ENCODE measurements at places on chromosomes 13 and 19.
A peak's percentile ranks its signal among the peaks of the same experiment; 100 is the strongest.

DNA sequence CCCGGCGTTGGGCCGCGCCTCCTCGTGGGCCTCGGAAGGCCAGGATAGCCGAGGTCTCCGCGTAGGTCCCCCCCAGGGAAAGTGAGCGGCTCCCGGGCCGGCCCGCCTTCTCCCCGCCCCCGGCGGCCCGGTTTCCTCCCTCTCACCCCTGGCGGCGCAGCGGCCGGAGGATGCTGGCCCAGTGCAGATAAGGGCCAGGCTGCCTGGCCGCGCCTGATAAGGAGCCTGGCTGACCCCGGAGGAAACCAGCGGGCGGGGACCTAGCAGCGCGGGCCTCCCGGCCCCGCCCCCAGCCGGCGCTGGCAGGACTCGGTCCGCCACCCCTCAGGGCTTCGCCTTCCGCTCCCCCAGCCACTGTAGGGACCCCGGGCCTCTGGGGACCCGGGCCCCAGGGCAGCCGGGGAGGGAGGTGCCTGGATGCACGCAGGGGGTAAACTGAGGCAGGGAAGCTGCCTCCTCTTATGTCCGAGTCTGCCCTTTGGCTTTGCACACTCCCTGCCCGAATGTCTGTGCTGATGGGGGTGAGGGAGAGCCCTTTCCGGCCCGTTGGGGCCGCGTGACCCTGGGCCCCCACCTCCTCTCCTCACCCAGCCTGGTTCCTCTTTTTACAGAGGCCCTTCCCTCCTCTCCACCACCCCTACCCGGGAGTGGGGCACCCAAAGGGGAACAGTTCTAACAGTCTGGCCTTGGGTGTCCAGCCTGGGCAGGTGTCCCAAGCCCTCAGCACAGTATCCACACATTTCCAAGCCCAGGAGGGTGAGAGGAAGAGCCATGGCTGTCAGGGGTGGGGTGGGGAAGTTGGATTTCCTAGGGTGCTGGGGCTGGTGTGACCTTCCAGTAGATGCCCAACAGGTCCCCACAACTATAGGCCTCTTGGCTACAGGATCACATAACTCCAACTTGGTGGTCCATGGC, at the start of gene LYL1:
TSS of gene LYL1 (minus strand) at position 193 of the 915 bp plus-strand sequence. CDS start 1,687 bp downstream, outside the sequence.
- DNase-seq, result no peak

DNA sequence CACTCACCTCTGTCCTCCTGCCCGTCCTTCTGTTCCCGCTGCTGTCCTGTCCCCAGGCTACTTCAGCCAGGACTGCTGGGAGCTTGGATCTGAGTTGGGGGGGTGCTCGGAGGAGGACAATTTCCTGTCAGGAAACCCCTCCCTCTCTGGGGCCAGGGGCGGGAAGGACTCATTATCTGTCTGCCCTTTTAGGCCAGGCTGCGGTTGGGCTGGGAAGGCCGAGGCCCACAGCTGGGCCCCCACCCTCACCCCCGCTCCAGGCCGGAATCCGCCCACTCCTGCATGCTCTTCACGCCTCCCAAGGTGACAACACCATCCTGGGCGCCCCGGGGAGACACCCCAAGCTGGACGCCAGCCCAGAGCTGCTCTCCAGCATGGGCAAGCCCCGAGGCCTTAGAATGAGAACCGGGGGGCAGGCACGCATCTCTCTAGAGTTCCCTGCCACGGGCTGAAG, at the start of gene EXOC3L2:
TSS of gene EXOC3L2 (minus strand) at position 74 of the 454 bp plus-strand sequence. CDS start 6,362 bp downstream, outside the sequence.
- DNase-seq, result no peak

DNA sequence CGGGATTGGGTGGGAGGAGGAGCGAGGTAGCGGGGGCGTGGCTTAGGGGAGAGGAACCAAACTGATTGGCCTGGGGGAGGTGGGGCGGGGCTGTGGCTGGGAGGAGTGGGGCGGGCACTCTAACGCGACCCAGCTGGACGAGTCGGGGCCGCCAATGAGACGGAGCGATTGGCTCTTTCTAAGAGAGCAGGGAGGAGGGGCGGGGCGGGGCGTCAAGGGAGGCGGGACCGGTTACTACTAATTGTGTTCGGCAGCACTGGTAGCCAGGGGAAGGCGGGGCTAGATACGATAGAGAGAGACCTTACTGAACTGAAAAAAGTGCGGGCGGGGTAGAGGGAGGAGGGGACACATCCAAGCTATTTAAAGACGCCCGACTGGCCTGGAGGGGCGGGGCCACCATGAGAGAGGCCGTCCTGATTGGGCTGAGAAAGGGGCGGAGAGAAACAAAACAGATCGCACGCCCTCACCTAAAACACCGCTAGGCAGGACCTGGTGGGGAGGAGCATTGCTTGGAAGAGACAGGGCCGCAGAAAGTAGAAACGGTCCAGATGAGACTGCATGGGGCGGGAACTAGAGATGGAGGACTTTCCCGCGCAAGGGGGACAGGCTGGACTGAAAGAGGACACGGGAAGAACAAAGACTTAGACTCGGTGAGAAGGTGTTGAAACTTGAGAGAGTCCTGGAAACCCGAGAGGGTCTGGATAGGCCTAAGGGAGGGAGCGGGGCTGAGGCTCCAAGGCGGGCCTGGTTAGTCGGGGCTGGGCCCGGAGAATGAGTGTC, at the start of gene KCNC3:
TSS of gene KCNC3 (minus strand) at position 232 of the 780 bp plus-strand sequence. CDS start 295 bp downstream, outside the sequence.
- peak; percentile 93 for DNase-seq

- DNase-seq, result peak; percentile 44
These were observed 75.9 kb downstream of the ESD start for GRCh38 chr13:46721054-46721453.

GRCh38 chr19:29804493-29804892, 7.3 kb upstream of the CCNE1 start:
- DNase-seq, result no peak

DNA sequence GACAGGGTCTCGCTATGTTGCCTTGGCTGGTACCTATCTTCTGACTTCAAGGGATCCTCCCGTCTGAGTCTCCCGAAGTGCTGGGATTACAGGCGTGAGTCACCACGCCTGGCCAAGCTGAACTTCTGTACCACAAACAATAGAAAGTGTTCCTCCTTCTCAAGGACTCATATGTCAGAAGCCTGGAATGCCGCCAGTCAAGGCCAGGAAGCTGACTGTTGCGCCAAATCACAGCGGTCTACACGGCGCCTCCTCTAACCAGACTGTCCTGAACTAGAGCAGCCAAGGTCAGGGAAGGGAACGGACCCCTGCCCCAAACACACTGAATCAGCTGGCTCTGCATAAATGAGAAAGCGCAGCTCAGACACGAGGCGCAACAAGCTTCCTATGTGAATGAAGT, 14.6 kb downstream of the RAB20 start:
- peak; percentile 89 for DNase-seq

DNA sequence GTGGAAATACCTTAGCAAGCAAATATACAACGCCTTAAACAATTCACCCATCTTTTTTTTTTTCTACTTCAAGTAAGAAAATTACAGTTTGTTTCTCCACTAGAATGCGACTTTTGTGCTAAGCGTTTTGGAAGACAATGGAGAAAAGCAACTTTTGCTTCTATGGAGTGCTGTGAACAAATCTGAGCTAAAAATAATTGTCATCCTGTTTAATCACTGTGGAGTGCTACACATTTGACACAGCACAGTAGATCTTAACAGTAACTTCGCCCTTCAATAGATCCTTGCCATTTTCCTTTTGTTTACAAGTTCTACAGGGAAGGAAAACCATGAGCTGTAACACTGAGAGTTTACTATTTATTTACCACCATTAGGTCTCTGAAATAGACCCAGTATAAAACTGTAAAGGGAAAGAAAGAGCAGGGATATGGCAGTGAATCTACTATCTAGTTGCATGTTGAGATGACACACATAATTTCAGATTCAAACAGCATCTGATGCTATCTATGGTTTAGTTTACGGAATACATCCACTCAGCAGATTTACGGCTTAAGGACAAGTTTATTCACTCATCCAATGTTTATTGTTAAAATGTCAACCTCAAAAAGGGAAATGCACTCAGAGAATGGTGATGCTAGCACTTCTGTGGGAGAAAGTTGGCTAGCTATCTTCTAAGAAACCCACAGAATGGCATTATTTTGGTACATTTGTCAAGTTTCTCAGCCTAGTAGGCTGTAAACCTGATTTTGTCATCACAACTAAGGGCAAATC, 175.3 kb downstream of the VWA8 start:
- peak; percentile 29 for DNase-seq

GRCh38 chr19:57075801-57076492, 43.8 kb upstream of the USP29 start:
- DNase-seq, result no peak

DNA sequence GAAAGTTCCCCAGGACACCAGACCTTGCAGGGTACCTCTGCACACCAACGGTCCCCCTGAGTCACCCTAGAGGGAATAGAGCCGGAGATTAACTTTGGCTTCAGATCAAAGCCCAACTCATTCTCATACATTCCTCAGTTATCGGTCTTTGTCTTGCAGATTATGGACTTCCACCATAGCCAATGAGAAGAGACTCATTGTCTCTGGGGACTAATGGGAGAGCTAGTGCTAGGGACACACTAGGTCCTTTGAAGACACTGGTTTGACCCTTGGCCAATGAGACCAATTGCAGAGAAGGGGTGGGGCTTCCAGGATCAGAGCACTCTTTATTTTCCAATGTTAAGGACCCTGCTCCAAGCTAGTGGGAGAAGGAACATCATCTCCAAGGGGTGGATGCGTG, 6.1 kb downstream of the KLK7 start:
- no peak for DNase-seq

GRCh38 chr13:29924482-29925350, 74.3 kb upstream of the UBL3 start:
- DNase-seq, result peak; percentile 76

DNA sequence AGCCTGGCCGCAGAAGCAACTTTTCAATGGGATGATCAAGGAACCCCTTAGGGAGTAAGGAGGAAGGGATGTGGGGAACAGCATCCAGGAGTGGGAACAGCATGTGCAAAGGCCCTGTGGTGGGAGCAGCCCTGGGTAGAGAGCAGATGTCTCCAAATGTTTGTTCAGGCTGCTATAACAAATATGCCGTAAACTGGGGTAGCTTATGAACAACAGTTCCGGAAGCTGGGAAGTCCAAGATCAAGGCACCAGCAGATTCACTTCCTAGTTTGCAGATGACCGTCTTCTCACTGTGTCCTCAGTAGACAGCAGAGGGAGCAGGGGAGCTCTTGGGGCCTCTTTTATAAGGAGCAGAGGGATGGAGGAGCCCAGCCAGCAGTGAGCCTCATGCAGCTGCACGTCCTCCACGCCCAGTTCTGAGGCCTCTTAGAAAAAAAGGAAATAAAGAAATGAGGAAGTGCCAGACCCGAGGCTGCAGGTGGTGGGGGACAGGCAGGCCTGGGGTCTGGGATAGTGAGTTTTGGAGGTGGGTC, 4.2 kb upstream of the LRRC25 start:
- peak; percentile 60 for DNase-seq

- no peak for DNase-seq
These were observed 951.2 kb upstream of the MIR17HG start for GRCh38 chr13:90396266-90396665.

GRCh38 chr19:12333162-12334159, at the start of gene ZNF563:
TSS of gene ZNF563 (minus strand) at chr19:12333633. CDS start at chr19:12333482, 151 bp downstream.
- DNase-seq, result peak; percentile 91

DNA sequence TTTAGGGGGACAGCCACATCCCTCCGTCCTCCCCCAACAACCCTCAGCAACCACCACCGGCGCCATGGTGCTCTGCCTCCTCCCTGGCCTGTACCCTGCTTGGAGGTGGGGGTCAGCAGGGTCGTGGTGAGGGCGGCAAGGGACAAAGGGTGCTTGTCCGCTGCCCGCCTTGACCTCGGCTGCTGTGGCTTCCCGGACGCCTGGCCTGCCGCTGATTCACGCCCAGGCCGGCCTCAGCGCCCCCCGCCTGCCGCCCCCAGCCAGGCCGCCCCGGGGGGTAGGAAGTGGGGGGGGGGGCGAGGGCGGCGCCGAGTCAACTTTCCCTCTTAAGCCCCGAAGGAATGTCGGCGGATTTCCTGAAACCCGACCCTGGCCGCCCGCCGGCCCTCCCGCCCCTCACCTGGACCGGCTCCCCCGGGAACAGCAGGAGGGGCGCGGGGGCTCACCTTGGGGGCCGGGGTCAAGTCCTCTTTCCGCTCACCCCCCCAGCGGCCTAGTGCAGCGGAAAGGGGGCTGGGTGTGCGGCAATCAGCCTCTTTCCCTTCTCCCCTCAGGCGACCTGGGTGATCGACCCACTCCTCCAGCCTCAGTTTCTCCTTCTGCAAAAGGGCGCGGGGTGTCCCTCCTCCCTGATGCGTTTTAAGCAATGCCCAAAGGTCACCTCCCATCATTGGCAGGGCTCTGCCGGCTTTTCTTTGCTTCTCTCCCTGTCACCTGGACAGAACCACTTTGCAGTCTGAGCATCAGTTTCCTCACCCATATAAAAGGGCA, 1.9 kb upstream of the TMEM59L start:
- no peak for DNase-seq

DNA sequence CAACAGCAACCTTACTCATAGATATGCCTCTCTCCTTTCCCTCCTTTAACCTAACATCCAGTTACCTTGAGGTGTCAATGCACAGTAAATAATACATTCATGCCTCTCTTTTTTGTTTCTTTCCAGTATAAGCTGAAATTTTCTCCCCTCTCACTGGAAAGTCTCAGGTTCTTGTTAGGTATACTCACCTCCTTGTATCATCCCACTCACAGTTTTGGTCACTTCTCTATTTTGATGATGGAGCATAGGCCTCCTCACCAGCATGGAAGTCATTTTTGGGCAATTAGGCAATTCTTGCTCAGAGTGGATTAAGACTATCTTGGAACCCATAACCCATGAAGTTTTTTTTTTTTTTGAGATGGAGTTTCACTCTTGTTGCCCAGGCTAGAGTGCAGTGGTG, 5.7 kb upstream of the LGALS14 start:
- DNase-seq, result no peak

GRCh38 chr13:100648354-100648753, 26.2 kb downstream of the TMTC4 start:
- DNase-seq, result peak; percentile 17

- no peak for DNase-seq
These were observed 30.2 kb upstream of the CPB2 start for GRCh38 chr13:46134961-46135522.

DNA sequence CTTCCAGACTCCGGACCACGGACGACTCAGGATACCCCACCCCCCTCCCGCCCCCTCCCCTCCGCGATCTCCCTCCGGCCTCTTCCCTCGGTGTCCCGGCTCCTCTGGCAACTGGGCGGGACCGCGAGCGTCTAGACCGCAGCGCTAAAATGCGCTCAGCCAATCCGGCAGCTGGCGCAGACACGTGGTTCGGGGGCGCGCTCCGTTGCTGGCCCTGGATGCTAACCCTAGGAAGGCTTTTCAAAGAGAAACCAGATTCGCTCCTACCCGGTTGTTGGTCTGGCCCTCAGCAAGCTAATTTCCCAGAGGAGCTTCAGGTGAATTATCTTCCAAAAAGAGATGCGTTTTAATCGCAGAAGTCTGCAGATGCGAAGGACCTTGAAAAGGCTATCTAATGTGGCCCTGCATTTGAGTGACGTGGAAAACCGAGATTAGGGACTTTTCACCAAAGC, at the start of gene DZIP1:
TSS of gene DZIP1 (minus strand) at position 106 of the 452 bp plus-strand sequence. CDS start 2,677 bp downstream, outside the sequence.
- DNase-seq, result peak; percentile 84

Measured in fibroblast of skin of right quadriceps (primary cell).